ENCODE measurements at places on chromosomes 1 and 21. TPM values are rescaled to one million over a fixed set of nuclear protein-coding genes. Genes with fewer than 3 reads are reported as not detected.

- DNase-seq = no peak
These were observed 351.3 kb upstream of the RUNX1 start for GRCh38 chr21:35400233-35400939.

- no peak for DNase-seq
These were observed 42.4 kb downstream of the MEF2D start for GRCh38 chr1:156458181-156458503.

DNA sequence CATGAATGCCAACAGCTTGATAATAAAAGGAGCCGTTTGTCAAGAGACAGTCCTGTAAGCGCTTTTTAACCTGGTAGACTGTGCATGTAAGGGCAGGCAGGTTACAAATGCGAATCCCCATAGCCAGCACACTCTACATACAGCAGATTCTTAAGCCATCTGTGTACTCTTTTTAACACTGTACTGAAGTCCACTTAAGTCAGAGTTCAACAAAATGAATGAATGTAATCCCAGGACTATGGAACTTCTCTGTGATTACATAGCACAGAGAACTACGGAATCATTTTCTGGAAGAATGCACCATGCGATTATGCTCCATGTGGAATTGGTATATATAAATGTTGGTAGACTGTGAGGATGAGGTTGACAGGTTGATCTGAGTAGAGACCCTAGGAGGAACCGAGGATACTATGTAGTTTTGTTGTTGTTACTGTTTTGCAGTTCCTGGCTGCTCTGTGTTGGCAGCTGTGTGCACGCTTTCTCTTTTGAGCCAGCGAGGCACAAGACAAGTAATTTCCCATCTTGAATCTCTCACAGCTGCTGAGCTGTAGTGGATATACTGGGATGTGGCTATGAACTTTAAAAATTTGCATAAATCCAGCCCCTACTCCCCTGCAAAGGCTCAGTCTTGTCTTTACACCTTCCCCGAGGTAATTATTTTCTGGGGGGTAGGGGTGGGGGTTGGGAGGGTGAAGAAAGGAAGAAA is 21.9 kb downstream of the LRRC8D start:
- DNase-seq = no peak

- no peak for DNase-seq
These were observed 116.1 kb upstream of the RUNX3 start for GRCh38 chr1:25046194-25046532.

DNA sequence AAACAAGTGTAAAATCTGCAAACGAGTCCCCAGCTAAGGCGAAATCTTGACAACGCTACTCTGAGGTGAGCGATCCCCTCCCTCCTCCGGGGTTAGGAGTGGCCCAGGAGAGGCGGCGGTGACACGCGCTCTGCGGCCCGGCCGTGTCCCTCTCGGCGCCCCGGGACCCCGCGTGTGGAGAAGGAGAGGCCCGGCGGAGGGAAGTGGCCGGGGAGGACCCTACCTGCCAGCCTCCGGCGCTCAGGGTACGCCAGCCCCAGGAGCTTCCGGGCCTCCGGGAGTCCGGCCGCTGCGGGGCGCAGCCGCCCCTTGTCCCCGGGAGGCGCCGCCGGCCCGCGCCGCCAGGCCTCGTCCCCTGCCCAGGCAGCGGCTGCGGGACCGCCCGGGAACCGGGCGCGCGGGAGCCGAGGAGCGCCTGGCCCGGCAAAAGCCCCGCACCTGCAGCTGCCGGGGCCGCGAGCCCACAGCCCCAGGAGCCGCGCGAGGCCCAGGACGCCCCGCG is 543 bp downstream of the ABCB10 start:
- peak; percentile 36 for DNase-seq

Gene RSPH1
- 1.0 TPM for total RNA-seq

Gene CFAP45
- not detected for total RNA-seq
